ENCODE measurements at places on chromosomes 6 and 20.

- H3K27ac ChIP-seq = no peak overlapping the region
- DNase-seq = no peak
- no peak overlapping the region for H3K4me3 ChIP-seq
- H3K4me1 ChIP-seq = no peaks in the 10 kb centered on the region
- H3K27me3 ChIP-seq = no peaks in the 10 kb centered on the region
- no peaks in the 10 kb centered on the region for H3K36me3 ChIP-seq
Measured at GRCh38 chr6:143774347-143774746, 68.8 kb upstream of the LTV1 start.

GRCh38 chr20:49595811-49596561, 28.0 kb upstream of the PTGIS start:
- DNase-seq = peak; percentile 88
- H3K27me3 ChIP-seq = no peaks in the 10 kb centered on the region
- H3K4me1 ChIP-seq = peaks cover 81% of the 10 kb centered on the region
- peak overlapping the region; percentile 91 for H3K4me3 ChIP-seq
- H3K27ac ChIP-seq = peak overlapping the region; percentile 95
- peaks cover 25% of the 10 kb centered on the region for H3K36me3 ChIP-seq

GRCh38 chr6:55822815-55823214, 52.6 kb downstream of the BMP5 start:
- H3K36me3 ChIP-seq = no peaks in the 10 kb centered on the region
- H3K27ac ChIP-seq = no peak overlapping the region
- no peak for DNase-seq
- H3K27me3 ChIP-seq = no peaks in the 10 kb centered on the region
- H3K4me3 ChIP-seq = no peak overlapping the region

- no peaks in the 10 kb centered on the region for H3K4me1 ChIP-seq
- no peak for DNase-seq
Measured at GRCh38 chr20:43252761-43253160, 63.1 kb upstream of the PTPRT start.

DNA sequence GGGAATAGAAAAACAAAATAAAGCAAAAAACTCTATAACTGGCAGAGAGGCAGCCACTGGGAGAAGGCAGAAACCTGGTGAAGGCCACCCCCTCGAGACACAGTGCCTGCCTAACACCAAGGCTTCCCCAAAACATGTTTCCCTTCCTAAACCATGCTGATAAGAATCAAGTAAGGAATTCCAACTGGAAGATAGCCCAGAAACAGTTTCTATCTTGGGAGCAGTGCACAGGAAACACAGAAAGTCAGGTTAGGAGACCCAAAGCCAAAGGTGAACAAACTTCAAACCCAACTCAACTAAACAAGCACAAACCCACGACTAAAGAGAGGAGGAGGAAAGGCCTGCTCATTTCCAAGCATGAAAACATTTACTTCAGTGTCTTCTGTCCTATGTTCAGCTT, 433.7 kb upstream of the RGS17 start:
- no peaks in the 10 kb centered on the region for H3K4me1 ChIP-seq
- H3K27me3 ChIP-seq = no peaks in the 10 kb centered on the region
- no peak overlapping the region for H3K27ac ChIP-seq
- no peak for DNase-seq
- no peak overlapping the region for H3K4me3 ChIP-seq
- H3K36me3 ChIP-seq = no peaks in the 10 kb centered on the region

GRCh38 chr20:51424270-51425117, 118.0 kb downstream of the NFATC2 start:
- H3K4me3 ChIP-seq = peak overlapping the region; percentile 59
- DNase-seq = no peak
- peaks cover 91% of the 10 kb centered on the region for H3K4me1 ChIP-seq
- H3K27me3 ChIP-seq = no peaks in the 10 kb centered on the region
- H3K27ac ChIP-seq = peak overlapping the region; percentile 83

Data from activated T-cell treated with anti-CD3 and anti-CD28 coated beads, Interleukin-2, amount 50 U/mL, for 72 hours (primary cell).